ENCODE measurements at places on chromosomes 11 and 22. TPM values are rescaled to one million over a fixed set of nuclear protein-coding genes. Genes with fewer than 3 reads are reported as not detected.

The SPECC1L gene
- 51.2 TPM for total RNA-seq

The NLRP6 gene
- not detected for total RNA-seq

The RFPL2 gene
- 2.5 TPM for total RNA-seq

The CDC42EP1 gene
- total RNA-seq: 3.2 TPM

The CRELD2 gene
- total RNA-seq: 25.4 TPM

The SIDT2 gene
- 23.1 TPM for total RNA-seq

The GRAMD1B gene
- 62.5 TPM for total RNA-seq

The TIMP3 gene
- 53.5 TPM for total RNA-seq

The PARVG gene
- total RNA-seq: 1.4 TPM
